ENCODE measurements at places on chromosomes 4 and X.
A peak's percentile ranks its signal among the peaks of the same experiment; 100 is the strongest.

- no peak for DNase-seq
These were observed 35.4 kb downstream of the NPNT start for GRCh38 chr4:105930698-105931097.

GRCh38 chrX:10990418-10990817, 120.7 kb upstream of the HCCS start:
- DNase-seq: no peak

DNA sequence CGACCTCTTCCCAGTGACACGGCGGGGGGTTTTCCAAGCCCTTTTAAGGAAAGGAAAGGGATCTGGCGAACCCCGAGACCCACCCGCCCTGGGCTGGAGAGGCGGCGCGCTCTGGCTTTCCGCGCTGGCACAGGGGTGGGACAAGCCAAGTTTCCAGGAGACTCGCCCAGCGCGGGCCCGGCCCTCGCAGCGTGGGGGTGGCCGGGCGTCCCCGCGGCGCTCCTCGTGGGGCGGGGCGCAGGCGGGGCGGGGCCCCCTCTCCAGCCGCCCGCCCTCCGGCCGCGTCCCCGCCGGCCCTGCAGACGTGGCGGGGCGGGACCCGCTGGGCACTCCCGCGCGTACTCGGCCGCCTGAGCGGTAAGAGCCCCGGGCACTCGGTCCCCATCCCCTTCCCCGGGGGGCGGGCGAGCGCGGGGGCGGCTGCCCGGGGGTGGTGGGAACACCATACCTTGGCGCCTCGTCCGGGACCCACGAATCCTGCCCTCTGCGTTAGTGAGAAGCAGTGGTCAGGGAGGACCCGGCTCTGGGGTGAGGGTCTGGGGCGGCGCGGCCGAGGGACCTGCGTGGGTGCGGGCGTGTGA, at the start of gene FAM114A1:
Gene FAM114A1 (plus strand): TSS at position 329 of the 581 bp plus-strand sequence. CDS start 10,273 bp downstream, outside the sequence.
- peak; percentile 69 for DNase-seq

GRCh38 chrX:92260102-92260501, 480.9 kb downstream of the PCDH11X start:
- no peak for DNase-seq

DNA sequence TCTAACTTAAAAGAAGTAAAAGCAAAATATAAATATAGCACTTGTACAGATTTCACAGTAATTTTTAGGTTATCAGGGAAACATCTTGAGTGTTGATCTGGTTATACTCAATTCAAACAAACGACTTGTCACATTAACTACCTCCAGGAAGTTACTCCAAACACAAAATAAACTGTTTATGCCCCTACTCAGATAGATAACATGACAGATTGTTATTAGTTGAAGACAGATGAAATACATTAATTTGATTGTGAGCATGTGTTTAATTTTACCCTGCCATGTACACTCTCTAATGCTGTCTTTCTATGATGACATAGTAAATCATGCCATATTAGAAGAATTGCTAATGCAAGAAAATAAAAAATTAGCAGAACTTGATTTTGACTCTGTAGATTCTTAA, 88.0 kb downstream of the RAB28 start:
- no peak for DNase-seq

GRCh38 chr4:169098054-169098497, 88.0 kb upstream of the CBR4 start:
- DNase-seq: no peak

DNA sequence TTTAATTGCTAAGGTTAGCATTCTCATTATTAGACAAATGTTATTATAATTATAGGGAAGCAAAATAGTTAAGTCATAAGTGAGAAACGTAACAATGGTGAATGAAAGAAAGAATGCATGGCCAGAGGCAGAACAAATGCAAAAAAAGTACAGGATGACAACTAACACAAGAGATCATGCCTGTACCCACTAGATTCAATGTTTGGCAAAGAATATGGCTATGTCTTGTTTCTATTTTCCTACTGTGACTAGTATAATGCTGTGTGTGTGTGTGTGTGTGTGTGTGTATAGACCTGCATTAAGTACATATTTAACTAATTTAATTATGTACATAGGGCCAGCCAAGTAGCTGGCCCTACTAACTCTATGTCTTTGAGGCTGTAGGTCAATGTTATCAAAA, 12.9 kb upstream of the BMP2K start:
- no peak for DNase-seq

GRCh38 chr4:10891866-10892265, 207.3 kb upstream of the CLNK start:
- no peak for DNase-seq

DNA sequence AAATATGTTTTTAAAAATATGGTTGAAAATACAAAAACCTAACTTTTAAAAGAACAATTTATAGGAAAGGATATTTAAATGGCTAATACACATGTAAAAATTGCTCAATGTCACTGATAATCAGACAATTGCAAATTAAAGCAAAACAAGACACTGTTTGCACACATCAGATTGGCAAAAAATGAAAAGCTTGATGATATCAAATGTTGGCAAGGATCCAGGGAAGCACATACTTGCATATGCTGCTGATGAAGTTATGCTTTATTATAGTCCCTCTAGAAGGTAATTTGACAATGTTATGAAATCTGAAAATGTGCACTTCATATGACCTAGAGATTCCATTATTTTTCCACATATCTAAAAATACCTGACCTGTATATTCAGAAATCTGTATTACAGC, 45.7 kb upstream of the EPGN start:
- peak; percentile 21 for DNase-seq

DNA sequence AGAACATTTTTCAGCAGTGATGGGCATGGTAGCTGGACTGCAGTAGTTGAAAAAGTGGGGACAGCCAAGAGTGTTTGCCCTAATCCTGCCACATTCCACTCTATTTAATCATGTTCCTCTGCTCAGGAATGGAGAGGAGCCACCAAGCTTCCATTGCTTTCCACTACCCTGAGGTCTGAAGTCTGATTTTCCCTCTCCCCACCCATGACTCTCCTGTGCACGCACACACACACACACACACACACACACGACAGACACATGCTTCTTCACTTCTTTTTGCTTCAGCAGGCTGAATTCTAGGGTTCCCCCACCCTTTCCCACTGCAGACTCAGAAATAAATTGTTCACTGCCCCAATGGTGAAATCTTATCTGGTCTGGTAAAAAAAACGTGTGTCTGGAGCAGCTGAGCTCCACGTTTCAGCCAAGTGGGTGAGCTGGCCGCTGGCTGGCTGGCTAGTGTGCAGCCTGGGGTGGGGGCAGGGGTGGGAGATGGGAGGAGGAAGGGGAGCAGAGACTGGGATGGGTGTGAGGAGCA, 142.7 kb upstream of the NALF2 start:
- peak; percentile 30 for DNase-seq

DNA sequence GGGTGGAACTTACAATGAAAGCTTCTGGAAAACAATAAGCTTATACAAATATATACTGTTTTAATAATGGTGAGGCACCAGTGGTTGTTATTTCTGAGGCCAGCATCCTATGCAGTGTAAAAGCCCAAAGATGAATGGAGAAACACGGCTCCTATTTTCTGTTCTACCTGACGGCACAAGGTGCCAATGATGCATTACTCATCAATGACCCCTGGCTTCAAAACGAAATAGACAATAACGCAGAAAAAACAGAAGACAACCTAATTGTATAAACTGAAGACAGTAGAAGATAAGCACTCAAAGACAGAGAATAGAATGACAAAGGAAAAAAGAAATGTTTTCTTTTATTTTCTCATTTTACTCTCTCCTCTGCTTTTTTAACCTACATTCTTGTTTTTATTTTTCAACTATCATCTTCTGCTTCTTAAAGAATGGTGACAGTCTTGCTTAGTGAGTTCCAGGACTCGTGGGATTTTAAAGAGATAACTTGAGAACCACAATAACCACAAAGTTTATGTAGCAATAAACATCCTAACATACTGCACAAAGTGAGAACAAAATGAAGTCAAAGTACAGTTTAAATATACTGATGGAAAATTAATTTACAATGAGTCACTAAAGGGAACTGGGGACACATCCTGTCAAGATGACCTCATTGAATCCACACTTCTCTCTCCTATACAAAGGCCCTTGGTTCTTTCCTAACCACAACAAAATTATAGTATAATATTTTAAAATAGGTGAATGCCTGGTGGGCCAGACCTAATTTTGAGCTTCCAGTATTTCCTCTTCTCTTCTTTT, 169.8 kb downstream of the BTC start:
- peak; percentile 80 for DNase-seq

DNA sequence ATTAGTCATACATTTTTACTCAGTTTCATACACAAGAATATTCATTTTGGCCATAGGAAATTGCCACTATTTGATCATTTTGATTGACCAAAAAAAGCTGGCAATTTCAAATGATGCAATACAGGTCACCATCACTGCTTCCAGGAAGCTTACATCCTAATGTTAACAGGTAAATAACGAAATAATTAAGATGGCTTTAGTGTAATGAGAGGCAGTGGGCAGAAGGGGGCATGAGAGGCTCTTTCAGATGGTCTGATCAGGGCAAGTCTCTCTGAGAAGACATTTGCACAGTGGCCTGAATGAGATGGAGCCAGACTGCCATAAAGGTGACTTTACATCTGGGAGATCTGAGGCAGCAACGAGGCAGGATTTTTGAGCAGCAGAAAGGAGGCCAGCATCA, 170.7 kb downstream of the SLIT2 start:
- DNase-seq: peak; percentile 78

DNA sequence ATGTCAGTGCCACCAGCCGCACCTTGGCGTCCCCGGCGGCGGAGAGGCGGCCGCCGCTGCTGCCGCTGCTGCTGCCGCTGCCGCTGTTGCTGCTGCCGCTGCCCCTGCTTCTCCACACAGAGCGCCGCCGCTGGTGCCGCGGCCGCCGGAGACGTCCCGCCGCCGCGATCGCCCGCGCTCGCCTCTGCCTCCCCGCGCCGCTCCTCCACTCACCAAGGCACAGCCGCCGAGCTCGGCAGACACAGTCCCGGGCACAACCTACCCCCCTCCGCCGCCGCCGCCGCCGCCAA, at the start of gene PPP3CA:
Gene PPP3CA (minus strand): TSS at position 260 of the 290 bp plus-strand sequence.
- DNase-seq: no peak

GRCh38 chr4:120088507-120088906, 21.9 kb upstream of the MAD2L1 start:
- DNase-seq: peak; percentile 7
